ENCODE measurements at places on chromosomes 2 and 18. TPM values are rescaled to one million over a fixed set of nuclear protein-coding genes. Genes with fewer than 3 reads are reported as not detected.

Gene MAP4K4
- total RNA-seq, result 92.8 TPM

Gene CAPN13
- total RNA-seq, result 0.15 TPM

Gene ANKAR
- total RNA-seq, result 1.8 TPM

Gene CNDP1
- not detected for total RNA-seq

Gene PRKAG3
- total RNA-seq, result not detected

Gene YWHAQ
- total RNA-seq, result 716 TPM

Gene CYP26B1
- 18.3 TPM for total RNA-seq

Gene SNORC
- total RNA-seq, result 9.8 TPM

Gene ORMDL1
- 47.4 TPM for total RNA-seq

Gene MOGAT1
- total RNA-seq, result not detected

Gene SMC6
- 36.7 TPM for total RNA-seq

Gene DSG2
- total RNA-seq, result 58.8 TPM

Gene KCNJ3
- total RNA-seq, result not detected

Gene CRYGC
- not detected for total RNA-seq

Gene PID1
- 2.9 TPM for total RNA-seq

Gene POMC
- total RNA-seq, result not detected

Gene NOSTRIN
- total RNA-seq, result 2.1 TPM

Gene FBLN7
- 0.74 TPM for total RNA-seq

Gene ANO7
- total RNA-seq, result 2.5 TPM

Gene NYAP2
- total RNA-seq, result not detected

Gene SERPINB13
- not detected for total RNA-seq

Gene UGT1A4
- total RNA-seq, result 0.06 TPM

Gene GPBAR1
- total RNA-seq, result 0.15 TPM

Gene CCDC195
- not detected for total RNA-seq

Gene SLC16A14
- total RNA-seq, result 1.0 TPM

Gene LOXL3
- 0.34 TPM for total RNA-seq

Gene ATOH8
- total RNA-seq, result 5.3 TPM

Gene SOWAHC
- 12.8 TPM for total RNA-seq

Gene C18orf54
- total RNA-seq, result 2.9 TPM

Gene TRIM43
- total RNA-seq, result 0.07 TPM

Gene GAL3ST2
- total RNA-seq, result 0.34 TPM

Gene RNF144A
- total RNA-seq, result 6.2 TPM

Gene TOGARAM2
- 0.23 TPM for total RNA-seq

Gene CABLES1
- 12.7 TPM for total RNA-seq

Gene ST8SIA5
- not detected for total RNA-seq

Gene FOXD4L1
- 0.40 TPM for total RNA-seq

Gene GTF2A1L
- total RNA-seq, result not detected

Gene TMX3
- 21.4 TPM for total RNA-seq

Gene SLC9A4
- not detected for total RNA-seq

Gene PTCD3
- total RNA-seq, result 76.6 TPM

Gene TMEM163
- total RNA-seq, result 0.11 TPM

Gene REG3A
- not detected for total RNA-seq

Data from A549 treated with CORT108297 at 1 μM for 4 hours (cell line).